H9 (cell line): ENCODE measurements at places on chromosomes 12 and 14. TPM values are rescaled to one million over a fixed set of nuclear protein-coding genes. Genes with fewer than 3 reads are reported as not detected.

The KRT3 gene
- not detected in 2 replicates for total RNA-seq

GRCh38 chr12:29662734-29663323 lies 120.9 kb downstream of the TMTC1 start:
- peaks cover 8% of the 10 kb centered on the region for H3K36me3 ChIP-seq
- H3K4me3 ChIP-seq: no peak overlapping the region
- no peak for DNase-seq
- H3K4me1 ChIP-seq: peaks cover 2% of the 10 kb centered on the region; the same call in 1 of the 2 replicates

GRCh38 chr12:21292111-21292510 lies 42.6 kb downstream of the SLCO1A2 start:
- no peaks in the 10 kb centered on the region for H3K4me1 ChIP-seq
- H3K27ac ChIP-seq: no peak overlapping the region
- no peak for DNase-seq
- H3K36me3 ChIP-seq: no peaks in the 10 kb centered on the region; the same call in 2 of the 3 replicates
- no peaks in the 10 kb centered on the region for H3K27me3 ChIP-seq

- H3K27me3 ChIP-seq: no peaks in the 10 kb centered on the region
- no peak overlapping the region for H3K4me3 ChIP-seq
- H3K27ac ChIP-seq: no peak overlapping the region
- no peaks in the 10 kb centered on the region; the same call in 1 of the 2 replicates for H3K4me1 ChIP-seq
- DNase-seq: no peak
- peaks cover 8% of the 10 kb centered on the region; the same call in 1 of the 2 replicates for H3K36me3 ChIP-seq
Measured at GRCh38 chr14:21016413-21017190, 8.3 kb downstream of the NDRG2 start.
